ENCODE measurements at places on chromosomes 4 and X. TPM values are rescaled to one million over a fixed set of nuclear protein-coding genes. Genes with fewer than 3 reads are reported as not detected.

The BMPR1B gene
- 13.5 TPM for total RNA-seq

The TREX2 gene
- not detected for total RNA-seq

The GPR119 gene
- total RNA-seq, result not detected

The AP1S2 gene
- 51.3 TPM for total RNA-seq

The FGG gene
- total RNA-seq, result not detected

The POU4F2 gene
- total RNA-seq, result not detected

GRCh38 chr4:113659127-113659526 lies 102.4 kb downstream of the CAMK2D start:
- no peak for DNase-seq

- no peak for DNase-seq
Observed at GRCh38 chr4:172068506-172068905, 255.3 kb downstream of the GALNTL6 start.

GRCh38 chrX:47061238-47061919 lies 16.9 kb upstream of the RGN start:
- no peak for DNase-seq

- peak; percentile 75 for DNase-seq
Observed at GRCh38 chrX:38882894-38883626, 81.8 kb downstream of the MID1IP1 start.

- no peak for DNase-seq
Observed at GRCh38 chr4:6377626-6378492, 94.6 kb downstream of the PPP2R2C start.

GRCh38 chrX:134679221-134679620 lies 20.9 kb upstream of the PLAC1 start:
- DNase-seq, result peak; percentile 66

GRCh38 chrX:150940844-150941495 lies 42.2 kb upstream of the HMGB3 start:
- DNase-seq, result no peak

DNA sequence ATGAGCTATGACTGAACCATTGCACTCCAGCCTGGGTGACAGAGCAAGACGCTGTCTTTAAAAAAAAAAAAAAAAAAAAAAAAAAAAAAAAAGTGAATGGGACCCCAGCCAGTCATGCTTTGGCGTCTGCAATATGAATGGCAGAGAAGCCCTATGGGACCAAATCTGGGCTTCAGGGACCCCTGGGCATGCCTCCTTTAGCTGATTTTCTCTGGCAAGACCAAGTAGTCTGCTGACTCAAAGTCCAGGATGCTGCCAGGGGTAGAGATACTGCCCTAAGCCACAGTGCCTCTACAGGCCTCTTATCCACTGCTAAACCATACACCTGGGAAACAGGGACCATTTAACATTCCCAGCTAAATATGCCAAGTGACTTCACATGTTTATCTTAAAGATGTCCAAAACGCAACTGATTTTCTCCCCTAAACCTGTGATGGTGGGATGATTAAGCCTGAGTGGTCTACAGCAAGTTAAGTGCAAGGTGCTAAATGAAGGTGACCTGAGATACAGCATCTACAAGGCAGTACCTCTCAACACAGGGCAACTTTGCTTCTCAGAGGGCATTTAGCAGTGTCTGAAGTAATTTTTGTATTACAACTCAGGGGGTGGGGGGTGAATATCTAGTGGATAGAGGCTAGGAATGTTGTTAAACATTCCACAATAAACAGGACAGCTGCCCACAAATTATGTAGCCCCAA lies 5.8 kb downstream of the RPS4X start:
- DNase-seq, result peak; percentile 47

- DNase-seq, result no peak
Observed at GRCh38 chr4:3704669-3705068, 61.5 kb upstream of the ADRA2C start.

DNA sequence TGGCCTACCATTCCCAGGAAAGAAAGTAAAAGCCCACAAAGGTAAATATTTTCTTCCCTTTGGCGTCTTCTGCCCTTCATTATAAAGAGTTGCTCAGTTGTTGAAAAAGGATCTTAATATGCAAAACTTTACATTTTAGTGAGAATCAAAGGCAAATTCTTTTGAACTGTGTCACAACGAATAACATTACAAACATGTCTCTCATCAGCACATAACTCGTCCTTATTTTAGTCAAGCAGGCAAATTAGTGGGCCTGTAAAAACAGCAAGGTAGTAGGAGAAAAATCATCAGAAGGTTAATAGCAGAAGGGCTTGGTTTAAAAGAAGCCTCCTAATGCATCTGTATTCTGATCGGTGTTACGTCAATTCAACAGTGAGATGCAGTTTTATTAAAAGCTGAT lies 647.3 kb upstream of the DIPK2B start:
- no peak for DNase-seq

GRCh38 chr4:100539706-100540105 lies 21.9 kb upstream of the EMCN start:
- no peak for DNase-seq
